CD4-positive, alpha-beta T cell treated with Interleukin-6 at 100 ng/mL for 8 hours (primary cell): ENCODE measurements at places on chromosomes 12 and 14.

GRCh38 chr12:18521461-18521860 is 216.4 kb downstream of the PLCZ1 start:
- no peak for DNase-seq

GRCh38 chr12:110134691-110135411 is 10.7 kb downstream of the IFT81 start:
- no peak for DNase-seq

DNA sequence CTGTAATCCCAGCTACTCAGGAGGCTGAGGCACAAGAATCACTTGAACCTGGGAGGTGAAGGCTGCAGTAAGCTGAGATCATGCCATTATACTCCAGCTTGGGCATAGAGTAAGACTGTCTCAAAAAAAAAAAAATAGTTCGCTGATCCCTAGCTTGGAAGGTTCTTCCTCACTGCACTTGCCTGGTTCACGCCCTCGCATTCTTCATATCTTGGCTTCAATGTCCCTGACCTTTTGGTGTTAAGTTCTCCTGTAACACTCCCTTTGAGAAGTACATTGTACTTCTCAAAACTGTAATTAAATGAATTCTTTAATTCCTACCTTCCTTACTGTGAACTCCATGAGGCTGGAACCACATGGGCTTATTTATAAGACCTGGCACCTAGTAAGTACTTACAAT is 16.5 kb upstream of the TPCN1 start:
- DNase-seq = no peak

DNA sequence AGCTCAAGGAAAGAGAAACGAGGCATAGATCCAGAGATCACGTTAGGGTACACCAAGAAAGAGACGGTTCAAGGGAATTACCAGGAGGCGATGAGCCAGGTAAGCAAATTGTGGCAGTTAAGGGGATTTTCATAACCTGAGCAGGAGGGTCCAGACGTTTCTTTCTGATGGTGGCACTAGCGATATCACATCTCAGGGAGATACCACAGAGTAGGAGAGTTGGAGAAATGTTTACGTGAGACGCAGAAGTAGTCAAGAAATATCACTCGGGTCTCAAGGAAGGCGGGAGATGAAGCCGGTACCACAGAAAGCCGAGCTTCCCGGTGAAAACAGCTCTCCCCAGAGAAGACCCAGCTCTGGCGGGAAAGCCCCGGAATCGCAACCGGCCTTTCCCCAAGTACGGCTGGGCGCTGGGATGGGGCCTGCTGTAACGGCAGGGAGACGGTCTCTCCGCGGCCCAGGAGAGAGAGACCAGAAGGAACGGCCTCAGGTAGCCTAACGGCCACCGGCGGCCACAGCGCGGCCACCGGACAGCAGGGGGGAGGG is 485 bp downstream of the SENP1 start:
- peak; percentile 25 for DNase-seq

DNA sequence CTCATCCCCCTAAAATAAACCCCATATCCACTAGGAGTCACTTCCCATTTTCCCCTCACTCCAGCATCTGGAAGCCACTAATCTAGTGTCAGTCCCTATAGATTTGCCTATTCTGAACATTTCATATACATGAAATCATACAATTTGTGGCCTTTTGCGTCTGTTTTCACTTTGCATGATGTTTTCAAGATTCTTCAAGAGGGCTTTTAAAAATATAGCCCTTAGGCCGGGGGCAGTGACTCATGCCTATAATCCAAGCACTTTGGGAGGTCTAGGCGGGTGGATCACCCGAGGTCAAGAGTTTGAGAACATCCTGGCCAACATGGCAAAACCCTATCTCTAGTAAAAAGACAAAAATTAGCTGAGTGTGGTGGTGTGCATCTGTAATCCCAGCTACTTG is 104.7 kb downstream of the VEZT start:
- DNase-seq = no peak

DNA sequence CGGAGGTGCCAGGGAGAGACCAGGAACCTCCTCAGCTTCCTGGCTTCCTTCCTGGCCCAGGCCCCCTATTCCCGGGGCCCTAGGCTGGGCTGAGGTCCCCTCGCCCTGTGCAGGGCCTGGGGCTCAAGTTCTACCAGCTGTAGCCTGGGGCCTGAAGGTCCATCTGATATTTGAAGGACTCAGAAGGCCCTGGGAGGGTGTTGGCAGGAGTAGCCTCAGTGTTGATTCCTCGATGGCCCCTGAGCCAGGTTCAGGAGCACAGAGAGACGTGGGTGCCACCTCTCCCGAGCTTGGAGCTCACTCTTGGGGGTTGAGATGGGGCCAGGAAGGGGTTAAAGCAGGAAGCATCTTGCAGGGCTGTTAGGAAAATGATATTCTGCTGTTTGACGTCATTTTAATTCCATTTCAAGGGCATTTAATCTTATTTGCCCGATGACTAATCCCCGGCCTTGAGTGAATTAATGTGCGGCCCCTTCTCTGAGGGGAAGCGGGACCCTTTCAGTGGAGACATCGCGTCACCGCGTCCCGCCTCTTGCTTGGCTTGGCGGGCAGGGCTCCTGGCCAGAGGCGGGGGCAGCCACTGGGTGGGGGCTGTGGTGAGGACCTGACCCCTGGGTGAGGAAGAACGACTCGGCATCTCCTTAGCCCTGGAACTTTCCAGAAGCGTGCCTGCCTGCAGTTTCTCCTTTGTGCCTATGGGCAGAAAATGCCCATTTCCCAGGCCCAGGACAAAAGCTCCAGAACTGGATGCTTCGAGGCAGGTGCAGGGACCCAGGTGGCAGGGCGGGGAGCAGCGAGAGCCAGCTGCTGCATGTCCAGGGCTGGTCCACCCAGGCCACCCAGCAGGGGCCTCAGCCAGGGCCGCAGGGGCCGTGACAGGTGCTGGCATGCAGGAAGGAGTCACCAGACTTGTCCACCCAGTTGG is 158.3 kb downstream of the KIF26A start:
- DNase-seq = no peak

- no peak for DNase-seq
Observed at GRCh38 chr12:66533767-66534166, 145.1 kb downstream of the GRIP1 start.

DNA sequence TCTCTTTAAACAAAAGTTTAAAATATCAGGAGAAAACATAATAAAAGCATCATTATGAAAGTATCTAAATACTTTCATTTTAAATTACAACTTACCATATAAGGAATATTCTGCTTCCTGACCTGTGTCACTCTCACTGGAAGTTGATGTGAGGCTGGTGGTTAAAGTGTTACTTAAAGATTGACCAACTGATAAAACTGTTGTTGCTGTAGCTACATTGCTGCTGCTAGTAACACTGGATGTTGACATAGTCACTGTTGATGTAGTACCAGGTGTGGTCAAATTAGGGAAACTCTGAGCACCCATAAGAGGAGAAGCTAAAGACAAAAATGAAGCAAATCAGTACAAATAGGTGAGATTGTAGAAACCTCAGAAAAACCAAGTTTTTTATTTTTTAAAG is 79.9 kb downstream of the HECTD1 start:
- peak; percentile 62 for DNase-seq

DNA sequence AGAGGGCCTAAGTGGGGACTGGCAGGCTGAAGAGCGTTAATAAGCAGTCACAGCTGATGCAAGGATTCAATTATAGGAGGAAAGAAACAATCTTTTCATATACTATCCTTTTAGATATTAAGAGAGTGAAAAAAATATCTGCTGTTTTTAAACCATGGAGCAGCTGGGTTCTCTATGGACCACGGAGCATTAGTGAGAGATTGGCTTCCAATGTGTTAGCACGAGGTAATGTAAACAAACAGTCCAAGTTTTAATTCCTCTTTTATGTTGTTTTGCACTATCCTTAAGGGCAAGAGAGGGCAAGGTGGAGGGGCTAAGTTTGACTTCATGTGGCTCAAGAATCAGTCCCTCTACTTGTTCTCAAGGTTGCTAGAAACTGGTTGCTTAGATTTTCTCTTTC is 30.9 kb downstream of the CDKN1B start:
- DNase-seq = no peak

GRCh38 chr12:23502259-23502658 is 447.2 kb downstream of the SOX5 start:
- DNase-seq = no peak

DNA sequence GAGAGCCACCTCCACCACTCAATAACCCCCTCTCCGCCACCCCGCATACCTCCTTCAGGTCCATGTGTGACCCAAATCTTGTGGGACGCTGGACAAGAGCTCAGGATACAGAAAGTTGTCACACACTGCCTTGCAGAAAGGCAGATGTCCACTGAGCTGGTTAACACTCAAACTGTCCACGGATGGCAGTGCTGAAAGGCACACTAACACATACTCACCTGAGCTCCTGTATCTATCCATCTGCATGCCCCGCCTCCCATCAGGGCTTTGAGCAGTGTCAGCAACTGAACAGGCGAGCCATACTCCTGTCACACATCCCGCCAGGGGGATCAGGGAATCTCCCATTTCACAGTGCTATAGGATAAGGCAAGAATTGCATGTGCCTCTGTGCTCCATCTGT is 642.0 kb downstream of the GALC start:
- no peak for DNase-seq

DNA sequence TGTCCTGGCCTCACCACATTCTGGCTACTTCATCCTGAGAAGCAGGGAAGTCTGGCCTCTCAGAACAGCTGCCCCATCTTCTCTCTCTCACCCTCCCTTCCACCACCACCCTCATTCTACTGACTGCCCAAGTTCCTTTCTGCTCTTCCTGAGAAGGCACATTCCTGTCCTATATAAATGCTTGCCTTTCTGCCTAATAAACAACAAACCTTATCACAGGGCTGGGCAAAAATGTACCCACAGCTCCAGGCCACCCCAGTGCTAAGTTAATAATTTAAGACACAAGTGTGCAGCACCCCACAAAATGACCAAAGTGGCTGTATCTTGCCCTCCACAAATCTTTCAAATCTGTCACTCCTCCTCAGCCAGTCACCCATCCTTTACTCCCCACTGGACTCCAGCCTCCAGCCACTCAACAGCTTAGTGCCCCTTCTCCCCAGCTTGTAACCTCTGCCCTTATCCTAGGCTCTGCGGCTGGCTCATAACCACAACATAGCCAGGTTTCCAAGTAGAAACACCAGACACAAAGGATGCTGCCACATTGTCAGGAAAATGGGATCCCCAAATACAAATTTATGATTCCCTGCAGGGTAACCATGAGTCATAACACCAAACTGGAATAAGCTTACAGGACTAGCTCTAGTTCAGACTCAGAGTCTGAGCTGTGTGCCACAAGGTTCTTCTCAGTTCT is 15.0 kb downstream of the OXA1L start:
- no peak for DNase-seq

DNA sequence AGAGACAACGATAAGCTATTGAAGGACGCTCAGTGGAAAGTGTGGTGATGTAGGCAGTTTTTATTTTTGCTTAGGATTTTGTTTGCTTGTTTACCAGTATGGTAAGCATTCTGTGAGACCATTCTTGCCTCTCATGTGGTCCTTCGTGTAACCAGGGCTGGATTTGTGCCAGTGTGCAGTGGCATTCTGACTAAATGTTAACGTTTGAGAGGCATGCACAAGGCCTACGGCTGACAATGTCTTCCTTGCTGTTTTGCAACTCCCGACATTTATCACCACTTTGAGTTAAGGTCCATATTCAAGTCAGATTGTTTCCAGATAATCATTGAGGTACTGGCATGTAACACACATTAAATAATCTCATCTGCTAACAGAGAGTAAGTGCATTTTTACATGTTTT is 102.3 kb upstream of the BCAT1 start:
- DNase-seq = no peak

- DNase-seq = peak; percentile 10
Observed at GRCh38 chr12:125330645-125331341, 265.6 kb downstream of the AACS start.
